ENCODE measurements at places on chromosomes 3 and 15. TPM values are rescaled to one million over a fixed set of nuclear protein-coding genes. Genes with fewer than 3 reads are reported as not detected.

Gene GOLGA8B
- 99.6 TPM for total RNA-seq

Gene SCN5A
- total RNA-seq: 1.1 TPM

Gene MST1R
- 65.1 TPM for total RNA-seq

Gene CHRM5
- not detected for total RNA-seq

Gene MIX23
- 10.2 TPM for total RNA-seq

Gene SH3GL3
- 1.2 TPM for total RNA-seq

Gene SMAD6
- 2.9 TPM for total RNA-seq

Gene DUOXA2
- not detected for total RNA-seq

Gene CACNA2D2
- 1.6 TPM for total RNA-seq
